Cerebellar nuclear complex (tissue), 1 donor: ENCODE measurements at places on chromosomes 13 and 19.

DNA sequence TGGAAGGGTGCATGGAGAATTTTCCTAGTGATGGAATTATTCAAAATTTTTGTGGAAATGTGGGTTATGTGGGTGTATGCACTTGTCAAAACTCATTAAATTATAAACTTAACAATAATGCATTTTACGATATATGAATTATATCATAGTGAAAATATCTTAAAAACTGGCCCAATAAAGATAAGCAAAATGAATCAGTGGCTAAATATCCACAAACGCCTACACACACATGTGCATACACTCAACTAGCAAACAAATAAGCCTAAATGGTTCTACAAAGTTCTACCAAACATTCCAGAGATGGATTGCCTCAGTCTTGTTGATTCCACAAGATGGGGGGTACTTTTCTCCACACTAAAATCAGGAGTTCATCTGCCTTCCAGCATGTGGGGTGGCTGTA is 349.5 kb downstream of the TSHZ3 start:
- DNase-seq, result no peak

GRCh38 chr13:59360916-59361315 is 802.8 kb downstream of the DIAPH3 start:
- DNase-seq, result no peak

- no peak for DNase-seq
These were observed 17.7 kb upstream of the PTPRS start for GRCh38 chr19:5358173-5358800.

DNA sequence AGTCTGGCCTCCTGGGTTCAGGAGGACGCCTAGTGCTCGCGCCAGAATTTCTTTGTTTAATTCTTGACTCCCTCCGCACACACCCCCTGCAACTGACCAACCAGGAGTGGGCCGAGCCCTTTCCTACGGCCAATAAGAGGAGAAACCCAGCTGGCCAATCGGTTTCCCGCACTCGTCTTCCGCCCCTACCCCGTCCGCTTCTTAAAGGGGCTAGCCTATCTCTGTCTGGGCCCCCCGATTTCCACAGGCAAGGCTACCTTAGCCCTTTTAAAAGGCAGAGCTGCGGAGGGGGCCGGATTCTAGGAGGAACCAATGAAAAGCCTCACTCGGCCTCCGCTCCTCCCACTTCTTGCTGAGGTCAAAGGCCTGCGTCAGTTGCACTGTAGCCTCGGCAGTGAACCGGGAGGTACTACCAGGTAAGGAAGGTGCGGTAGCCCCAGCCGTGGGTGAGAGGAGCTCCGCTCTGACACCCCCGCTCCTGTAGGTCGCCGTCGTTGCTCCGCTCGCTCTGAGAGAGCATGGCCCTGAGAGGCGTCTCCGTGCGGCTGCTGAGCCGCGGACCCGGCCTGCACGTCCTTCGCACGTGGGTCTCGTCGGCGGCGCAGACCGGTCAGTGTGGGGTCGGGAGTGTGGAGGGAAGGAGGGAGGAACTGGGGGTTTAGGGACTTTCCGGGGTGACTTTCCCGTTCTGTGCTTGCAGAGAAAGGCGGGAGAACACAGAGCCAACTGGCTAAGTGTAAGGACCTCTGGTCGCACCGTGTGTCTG is at the start of gene GCDH:
GCDH (plus strand) TSS at position 374 of the 766 bp plus-strand sequence; CDS start at position 519, 145 bp downstream.
- DNase-seq, result peak; percentile 99

DNA sequence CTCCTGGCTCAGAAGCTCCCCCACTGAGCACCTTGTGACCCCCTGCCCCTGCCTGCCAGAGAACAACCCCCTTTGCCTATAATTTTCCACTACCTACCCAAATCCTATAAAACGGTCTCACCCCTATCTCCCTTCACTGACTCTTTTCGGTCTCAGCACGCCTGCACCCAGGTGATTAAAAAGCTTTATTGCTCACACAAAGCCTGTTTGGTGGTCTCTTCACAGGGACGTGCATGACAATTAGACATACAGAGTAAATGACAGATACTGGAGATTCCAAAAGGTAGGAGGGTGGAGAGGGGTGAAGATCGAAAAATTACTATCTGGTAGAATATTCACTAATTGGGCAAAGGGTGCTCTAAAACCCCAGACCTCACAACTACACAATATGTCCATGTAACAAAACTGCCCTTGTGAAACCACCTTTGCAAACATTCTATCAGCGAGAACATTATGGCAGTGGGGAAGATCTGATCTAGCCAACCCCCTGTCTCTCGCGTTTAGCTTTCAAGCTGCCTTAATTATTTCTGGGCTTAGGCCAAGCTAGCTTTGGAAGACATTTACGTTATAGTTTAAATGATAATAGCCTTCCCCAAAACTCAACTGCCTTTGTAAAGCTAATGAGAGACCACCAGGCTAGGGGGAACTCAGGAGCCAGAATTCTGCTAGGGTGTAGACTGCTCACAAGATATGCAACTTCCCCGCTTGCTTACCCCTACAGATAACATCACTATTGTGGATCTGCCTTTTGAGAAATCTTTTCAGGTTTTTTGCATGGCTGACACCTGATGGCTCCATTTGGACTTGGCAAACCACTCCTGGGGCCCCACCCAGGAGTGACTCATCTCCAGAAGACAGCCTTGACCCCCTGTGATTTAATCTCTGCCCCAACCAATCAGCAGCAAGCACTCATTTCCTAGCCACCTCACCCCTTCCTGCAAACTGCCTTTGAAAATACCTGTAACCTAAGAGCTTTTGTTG is 1534.0 kb upstream of the SPRY2 start:
- DNase-seq, result no peak

GRCh38 chr13:33251131-33251661 is 34.4 kb downstream of the STARD13 start:
- DNase-seq, result no peak

DNA sequence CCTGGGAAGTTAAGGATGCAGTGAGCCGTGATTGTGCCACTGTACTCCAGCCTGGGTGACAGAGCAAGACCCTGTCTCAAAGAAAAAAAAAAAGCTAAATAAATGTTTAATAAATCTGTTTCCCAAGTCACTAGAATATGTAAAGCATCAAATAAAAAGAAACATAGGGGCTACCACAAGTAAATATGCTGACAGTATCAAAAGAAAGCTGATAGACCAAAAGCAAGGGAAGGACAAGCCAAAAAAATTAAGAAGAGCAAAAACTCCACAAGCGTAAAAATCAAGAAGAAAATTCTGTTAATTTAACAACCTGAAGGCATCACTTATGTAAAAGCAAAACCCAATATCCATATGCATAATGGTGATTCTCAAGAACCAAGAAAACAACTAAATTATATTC is 9.7 kb downstream of the KPNA3 start:
- no peak for DNase-seq

DNA sequence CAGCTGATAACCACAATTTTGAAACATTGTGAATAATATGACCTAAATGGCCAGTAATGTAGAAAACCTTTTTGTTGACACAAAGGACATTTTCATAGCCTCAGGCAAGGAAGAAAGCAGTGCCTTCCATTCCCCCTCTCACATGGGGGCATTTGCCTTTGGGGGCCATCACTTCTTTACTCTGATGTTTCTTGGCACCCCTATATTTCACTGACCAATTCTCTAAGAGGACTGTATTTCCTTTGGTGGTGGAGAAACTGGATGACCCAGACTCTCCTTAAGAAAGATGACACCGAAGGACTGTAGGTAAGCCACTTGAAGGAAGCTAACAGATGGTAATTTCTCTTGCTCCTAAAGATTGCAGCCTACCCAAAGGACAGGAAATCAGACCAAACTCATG is 254.6 kb downstream of the DCLK1 start:
- no peak for DNase-seq

DNA sequence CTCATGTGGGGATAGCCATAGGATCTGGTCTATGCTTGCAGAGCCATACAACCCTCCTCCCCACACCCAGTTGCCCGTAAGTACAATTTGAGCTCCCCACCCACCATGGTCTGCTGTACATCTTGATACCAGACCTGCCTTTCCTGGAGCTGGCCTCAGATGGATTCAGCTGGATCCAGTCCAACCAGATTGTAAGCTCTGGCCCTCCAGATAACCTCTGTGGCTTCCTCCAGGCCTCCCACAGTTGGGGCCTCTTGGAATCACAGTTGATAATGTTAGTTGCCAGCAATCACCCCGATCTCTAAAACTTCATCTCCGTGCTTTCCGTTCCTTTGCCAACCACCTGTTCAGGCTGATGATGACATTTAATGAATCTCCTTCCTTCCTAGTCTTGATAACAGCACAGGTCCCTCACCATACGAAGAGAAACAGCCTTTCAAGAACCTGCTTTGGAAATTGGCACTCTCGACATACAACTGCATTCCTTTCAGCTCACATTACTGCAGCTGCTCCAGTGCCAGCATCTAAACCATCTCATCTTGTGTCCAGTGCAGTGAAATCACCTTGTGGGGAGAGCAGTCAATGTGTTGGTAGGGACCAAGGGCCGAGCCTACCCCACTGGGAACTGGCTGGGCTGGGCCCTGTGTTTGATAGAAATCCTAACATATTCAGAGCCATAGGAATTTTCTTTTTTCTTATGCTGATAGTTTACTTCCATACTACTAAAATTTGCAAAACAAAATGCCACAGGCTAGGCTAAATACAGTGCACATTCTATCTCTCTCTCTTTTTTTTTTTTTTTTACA is 15.1 kb upstream of the FOXO1 start:
- no peak for DNase-seq

- no peak for DNase-seq
These were observed 1.2 kb upstream of the FLT1 start for GRCh38 chr13:28496188-28496564.

GRCh38 chr19:12782424-12783290 is 7.3 kb upstream of the HOOK2 start:
- DNase-seq, result peak; percentile 73

GRCh38 chr19:39557811-39558623 is 18.1 kb upstream of the EID2 start:
- no peak for DNase-seq

DNA sequence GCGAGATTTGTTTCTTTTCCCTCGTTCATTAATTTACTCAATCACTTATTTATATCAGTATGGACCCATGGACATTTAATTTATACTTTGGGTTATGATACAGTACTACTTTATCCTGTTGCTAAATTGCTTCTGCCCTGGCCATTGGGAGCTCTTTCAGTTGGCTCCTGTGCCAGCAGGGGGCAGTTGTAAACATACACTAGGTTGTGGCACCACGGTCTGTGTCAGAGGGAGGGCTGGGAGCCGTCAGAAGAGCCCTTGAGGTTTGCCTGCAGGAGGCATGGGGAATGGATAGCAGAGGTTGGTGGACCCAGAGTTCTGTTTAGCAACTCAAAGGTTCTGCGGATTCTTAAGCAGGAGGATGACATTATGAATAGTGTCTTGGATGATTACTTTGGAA is 94.3 kb downstream of the ERCC5 start:
- DNase-seq, result no peak

- DNase-seq, result no peak
These were observed 43.7 kb downstream of the NUMBL start for GRCh38 chr19:40646743-40647254.

GRCh38 chr19:41233748-41234240 is 14.8 kb downstream of the AXL start:
- no peak for DNase-seq

- DNase-seq, result no peak
These were observed 68.4 kb upstream of the UBL3 start for GRCh38 chr13:29918845-29919244.

DNA sequence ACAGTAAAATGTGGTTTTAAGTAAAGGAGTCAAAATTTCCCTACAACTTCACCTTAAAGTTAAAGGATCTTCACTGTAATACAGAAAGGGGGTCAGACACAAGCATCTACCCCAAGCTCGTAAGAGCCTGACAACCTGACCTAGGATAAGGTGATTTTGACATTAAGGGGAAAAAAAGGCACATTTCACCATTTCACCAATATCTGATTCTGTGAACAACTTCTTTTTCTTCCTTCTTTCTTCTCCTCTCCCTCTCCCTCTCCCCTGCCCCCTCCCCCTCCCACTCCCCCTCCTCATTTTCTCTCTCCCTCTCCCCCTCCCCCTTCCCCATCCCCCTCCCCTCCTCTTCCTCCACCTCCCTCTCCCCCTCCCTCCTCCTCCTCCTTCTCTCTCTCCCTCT is 796.7 kb upstream of the ARGLU1 start:
- no peak for DNase-seq

DNA sequence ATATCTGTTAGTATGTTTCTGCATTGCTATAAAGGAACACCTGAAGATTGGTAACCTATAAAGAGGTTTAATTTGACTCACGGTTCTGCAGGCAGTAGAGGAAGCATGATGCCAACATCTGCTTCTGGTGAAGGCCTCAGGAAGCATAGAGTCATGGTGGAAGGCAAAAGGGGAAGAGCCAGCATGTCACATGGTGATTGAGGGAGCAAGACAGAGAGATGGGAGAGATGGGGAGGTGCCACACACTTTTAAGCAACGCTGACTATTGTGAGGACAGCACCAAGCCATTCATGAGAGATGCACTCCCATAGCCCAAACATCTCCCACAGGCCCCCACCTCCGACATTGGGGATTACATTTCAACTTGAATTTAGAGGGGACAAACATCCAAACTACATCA is 32.8 kb downstream of the COG6 start:
- no peak for DNase-seq

DNA sequence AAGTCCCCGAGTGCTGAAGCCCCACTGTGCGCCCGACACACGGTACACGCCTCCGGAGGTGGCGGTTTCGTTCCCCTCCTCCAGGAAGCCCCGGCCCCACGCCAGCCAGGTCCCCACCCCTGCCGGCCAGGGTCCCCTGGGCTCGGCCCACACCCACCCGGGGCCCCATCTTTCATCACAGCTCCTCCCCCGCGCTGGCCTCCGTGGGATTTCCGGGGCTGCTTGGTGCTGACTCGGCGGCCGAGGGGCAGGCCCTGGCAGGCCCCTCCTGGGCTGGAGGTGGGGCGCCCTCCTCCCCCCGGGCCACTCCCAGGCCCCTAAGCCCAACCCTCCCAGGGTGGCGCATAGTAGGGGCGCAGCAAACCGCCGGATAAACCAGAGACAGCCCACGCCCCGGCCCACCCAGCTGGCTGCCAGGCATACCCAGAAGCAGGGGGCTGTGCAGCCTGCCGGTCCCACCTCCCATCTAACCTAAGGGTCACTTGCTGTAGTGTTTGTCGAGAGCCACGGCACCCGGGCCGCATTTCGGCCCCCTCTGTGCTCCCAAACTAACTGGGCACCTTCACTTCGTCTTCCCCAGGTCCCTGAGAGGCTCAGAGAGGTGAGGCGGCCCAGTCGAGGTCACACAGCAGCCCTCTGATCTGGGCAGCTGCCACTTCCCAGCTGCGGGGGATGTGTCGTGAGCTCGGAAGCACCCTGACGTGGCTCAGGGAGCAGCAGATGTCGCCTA is 6.6 kb downstream of the ZBTB7A start:
- no peak for DNase-seq
